AG08396 (cell line): ENCODE measurements at places on chromosomes 16 and 17.

DNA sequence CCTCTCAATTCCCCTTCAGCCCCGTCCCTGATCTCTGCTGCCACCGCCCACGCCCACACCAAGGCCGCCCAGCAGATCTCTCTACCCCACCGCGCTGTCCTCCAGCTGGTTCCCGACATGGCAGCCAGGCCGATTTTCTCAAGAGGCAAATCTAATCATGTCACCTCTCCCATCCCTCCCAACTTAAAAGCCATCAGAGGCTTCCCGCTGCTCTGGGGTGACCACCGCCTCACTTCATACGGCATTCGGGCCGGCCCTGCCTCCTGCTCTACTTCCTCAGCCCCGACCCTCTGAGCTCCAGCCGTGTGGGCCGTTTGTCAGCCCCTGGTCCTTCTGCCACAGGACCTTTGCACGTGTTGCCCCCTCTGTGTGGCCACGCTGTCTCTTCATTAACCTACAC lies 63.2 kb downstream of the RPH3AL start:
- DNase-seq, result no peak

GRCh38 chr16:1820096-1820945 lies 6.3 kb downstream of the HAGH start:
- DNase-seq, result no peak

DNA sequence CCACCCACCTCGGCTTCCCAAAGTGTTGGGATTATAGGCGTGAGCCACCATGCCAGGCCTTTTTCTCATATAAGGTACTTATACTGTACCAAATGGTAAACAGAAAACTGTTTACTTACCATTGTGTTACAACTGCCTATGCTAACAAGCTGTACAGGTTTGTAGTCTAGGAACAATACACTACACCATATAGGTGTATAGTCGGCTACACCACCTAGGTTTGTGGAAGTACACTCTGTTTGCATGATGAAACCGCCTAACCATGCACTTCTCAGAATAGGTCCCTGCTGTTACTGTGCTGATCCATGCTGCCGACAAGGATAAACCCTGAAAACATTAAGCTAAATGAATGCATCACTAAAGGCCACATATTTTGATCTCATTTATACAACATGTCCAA lies 18.9 kb downstream of the DNAJA2 start:
- no peak for DNase-seq

- DNase-seq, result no peak
Measured at GRCh38 chr16:67282447-67282805, 3.1 kb downstream of the PLEKHG4 start.

GRCh38 chr17:28466521-28467048 lies 6.9 kb upstream of the SLC13A2 start:
- no peak for DNase-seq
